BJ (cell line): ENCODE measurements at places on chromosomes 11 and 22. TPM values are rescaled to one million over a fixed set of nuclear protein-coding genes. Genes with fewer than 3 reads are reported as not detected.

Gene C11orf91
- polyA plus RNA-seq = not detected in 2 replicates

Gene PARVG
- not detected in 2 replicates for polyA plus RNA-seq

Gene CRYAB
- 76.7 and 83.6 TPM in 2 replicates for polyA plus RNA-seq

Gene TMPRSS4
- polyA plus RNA-seq = not detected in 2 replicates

Gene TYMP
- 13.1 and 20.6 TPM in 2 replicates for polyA plus RNA-seq

Gene FOLR2
- not detected in 2 replicates for polyA plus RNA-seq

Gene GDPD4
- not detected in 2 replicates for polyA plus RNA-seq

Gene RIMBP3B
- polyA plus RNA-seq = 0.01 TPM in 1 of 2 replicates, not detected in the other

Gene CEND1
- polyA plus RNA-seq = 0.23 and 0.25 TPM in 2 replicates

Gene GSTT2B
- 3.6 and 5.9 TPM in 2 replicates for polyA plus RNA-seq

Gene TRIM49
- polyA plus RNA-seq = not detected in 2 replicates

Gene PACSIN2
- polyA plus RNA-seq = 64.4 and 86.3 TPM in 2 replicates

Gene MUC2
- not detected in 2 replicates for polyA plus RNA-seq

Gene MMP1
- polyA plus RNA-seq = 233 and 349 TPM in 2 replicates

Gene ARVCF
- polyA plus RNA-seq = 2.5 and 3.8 TPM in 2 replicates

Gene LRRN4CL
- 2.6 and 2.9 TPM in 2 replicates for polyA plus RNA-seq

Gene LARGE2
- polyA plus RNA-seq = 0.05 TPM in 1 of 2 replicates, not detected in the other

Gene CD3D
- not detected in 2 replicates for polyA plus RNA-seq

Gene OR52I1
- polyA plus RNA-seq = not detected in 2 replicates

Gene BDNF
- 47.4 and 62.6 TPM in 2 replicates for polyA plus RNA-seq

Gene TBX1
- not detected in 2 replicates for polyA plus RNA-seq

Gene TMEM132A
- 12.1 and 17.9 TPM in 2 replicates for polyA plus RNA-seq

Gene KCNC1
- polyA plus RNA-seq = not detected in 2 replicates

Gene SUSD2
- 2.6 and 5.2 TPM in 2 replicates for polyA plus RNA-seq

Gene UPB1
- polyA plus RNA-seq = 0.09 and 0.10 TPM in 2 replicates

Gene MYBPC3
- not detected in 2 replicates for polyA plus RNA-seq

Gene OR5D13
- not detected in 2 replicates for polyA plus RNA-seq

Gene HSPB2
- 2.5 and 4.0 TPM in 2 replicates for polyA plus RNA-seq

Gene CLCF1
- polyA plus RNA-seq = 13.9 and 21.3 TPM in 2 replicates

Gene ANGPTL5
- not detected in 2 replicates for polyA plus RNA-seq

Gene LYVE1
- 0.15 and 0.59 TPM in 2 replicates for polyA plus RNA-seq

Gene C11orf21
- polyA plus RNA-seq = not detected in 2 replicates

Gene CCDC73
- not detected in 2 replicates for polyA plus RNA-seq

Gene FAM227A
- polyA plus RNA-seq = 0.69 and 1.0 TPM in 2 replicates

Gene PKP3
- polyA plus RNA-seq = 0.42 and 0.86 TPM in 2 replicates

Gene IL10RA
- polyA plus RNA-seq = not detected in 2 replicates

Gene SLC22A25
- polyA plus RNA-seq = not detected in 2 replicates

Gene XNDC1N
- polyA plus RNA-seq = 3.3 and 4.5 TPM in 2 replicates

Gene APLNR
- polyA plus RNA-seq = not detected in 2 replicates

Gene MOGAT2
- not detected in 2 replicates for polyA plus RNA-seq

Gene NNMT
- 590 and 724 TPM in 2 replicates for polyA plus RNA-seq

Gene ARHGAP8
- polyA plus RNA-seq = 0.18 and 0.39 TPM in 2 replicates

Gene ADAMTS15
- 2.7 and 5.6 TPM in 2 replicates for polyA plus RNA-seq

Gene PNPLA5
- polyA plus RNA-seq = not detected in 2 replicates
